ENCODE measurements at places on chromosomes 4 and X.

DNA sequence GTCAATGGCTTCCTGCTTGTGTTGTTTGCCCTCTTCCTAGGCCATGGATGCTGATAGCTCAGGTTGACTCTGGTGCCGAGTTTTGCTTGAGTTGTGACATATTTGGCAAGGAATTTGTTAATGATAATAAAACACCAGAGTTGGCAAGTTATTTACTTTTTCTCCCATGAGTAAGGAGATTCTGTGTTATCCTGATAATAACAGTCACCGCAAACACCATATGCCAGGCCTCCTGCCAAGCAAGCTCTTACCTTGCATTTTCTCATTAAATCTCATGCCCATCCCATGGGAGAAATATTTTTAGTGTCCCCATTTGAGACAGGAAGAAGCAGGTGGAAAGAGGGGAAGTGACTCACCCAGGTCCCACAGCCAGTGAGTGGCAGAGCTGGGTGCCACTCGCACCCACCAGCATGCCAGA, 67.4 kb upstream of the CLCN4 start:
- DNase-seq: no peak

- DNase-seq: peak; percentile 88
Measured at GRCh38 chr4:108010167-108010566, 20.5 kb downstream of the HADH start.

DNA sequence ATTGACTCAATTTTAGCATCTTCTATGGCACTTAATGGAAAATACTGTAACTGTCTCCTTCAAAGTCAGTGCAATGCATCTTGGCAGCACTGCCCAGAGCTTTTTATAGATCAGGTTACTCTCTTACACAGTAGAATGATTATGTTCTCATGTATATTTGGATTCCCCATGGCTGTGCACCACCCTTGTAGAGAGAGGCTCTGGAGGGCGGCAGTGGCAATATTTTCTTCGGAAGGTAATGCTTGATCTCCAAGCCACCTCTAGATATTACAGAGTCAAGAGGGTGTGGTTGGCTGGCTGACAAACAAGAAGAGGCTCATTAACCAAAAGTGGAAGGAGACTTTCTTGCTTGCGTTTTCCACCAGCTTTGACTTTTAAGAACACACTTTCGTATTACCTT, 72.8 kb upstream of the ARSJ start:
- DNase-seq: no peak

GRCh38 chr4:156972379-156973015, 898 bp upstream of the PDGFC start:
- DNase-seq: no peak

- no peak for DNase-seq
Measured at GRCh38 chrX:40579900-40580536, 752 bp upstream of the ATP6AP2 start.

DNA sequence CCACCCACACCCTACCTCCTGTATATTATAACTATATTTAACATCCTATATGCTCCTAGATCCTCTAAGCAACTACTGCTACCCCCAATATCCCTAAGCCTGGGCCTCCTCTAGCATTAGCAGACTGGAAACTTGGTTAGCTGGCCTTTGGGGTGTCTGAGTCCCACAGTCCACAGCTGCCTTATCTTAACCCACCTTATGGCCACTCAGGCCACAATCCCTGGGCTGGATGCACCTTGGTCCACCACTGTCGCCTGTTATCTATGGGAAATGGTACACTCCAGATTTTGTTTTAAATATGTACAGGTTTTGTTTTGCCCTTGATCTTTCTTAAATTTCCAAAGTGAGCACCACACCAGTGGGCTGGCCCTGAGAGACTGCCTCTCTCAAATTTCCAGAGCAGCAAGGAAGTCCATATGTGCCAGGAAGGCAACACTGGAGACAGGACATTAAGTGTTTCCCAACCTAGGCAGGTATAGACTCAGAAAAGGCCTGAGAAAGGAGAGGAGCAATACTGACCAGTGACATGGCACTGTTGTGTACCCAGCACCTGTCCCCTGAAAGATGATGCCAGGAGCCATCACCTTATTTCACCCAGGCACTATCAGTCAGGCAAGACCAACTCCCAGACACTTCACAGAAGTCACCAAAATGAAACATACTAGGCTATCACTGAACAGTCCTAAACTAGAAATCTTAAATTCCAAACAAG, 921 bp downstream of the PFKFB1 start:
- no peak for DNase-seq

- DNase-seq: no peak
Measured at GRCh38 chr4:107845681-107846080, 20.9 kb downstream of the SGMS2 start.

GRCh38 chr4:11514779-11515419, 86.2 kb upstream of the HS3ST1 start:
- no peak for DNase-seq

DNA sequence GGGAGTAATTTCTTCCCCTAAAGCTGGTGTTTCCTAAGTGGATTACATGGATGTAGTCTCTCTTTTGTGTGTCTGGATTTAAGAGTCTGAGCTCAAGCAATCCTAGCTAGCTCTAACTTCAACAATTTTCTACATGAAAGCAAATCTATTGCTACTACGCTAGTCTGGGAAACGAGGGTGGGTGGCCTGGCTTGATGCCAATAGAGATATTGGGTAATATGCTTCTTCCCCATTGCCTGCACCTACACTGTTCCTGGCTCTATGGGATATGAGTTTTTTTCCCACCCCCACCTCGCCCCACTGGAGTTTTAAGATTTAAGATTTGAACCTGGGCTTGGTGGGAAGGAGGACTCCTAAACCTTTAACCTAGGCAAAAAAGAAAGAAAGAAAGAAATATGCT, 158.8 kb downstream of the RBM46 start:
- no peak for DNase-seq

DNA sequence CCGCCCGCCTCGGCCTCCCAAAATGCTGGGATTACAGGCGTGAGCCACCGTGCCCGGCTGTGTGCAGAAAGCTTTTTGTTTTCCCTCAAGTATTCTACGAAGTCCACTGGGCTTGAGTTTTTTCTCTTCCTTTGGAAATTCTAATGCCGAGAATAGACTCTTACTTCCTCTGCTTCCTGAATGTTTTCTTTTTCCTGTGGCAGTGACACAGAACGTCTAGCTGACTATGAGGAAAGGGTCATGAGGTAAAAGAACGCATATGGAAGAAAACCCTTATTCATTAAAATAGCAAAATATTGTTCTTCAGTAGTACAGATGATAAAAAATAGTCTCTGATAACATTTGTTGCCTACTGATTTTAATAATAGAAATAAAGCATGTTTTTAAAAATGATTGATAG, 4.9 kb upstream of the SLC25A4 start:
- no peak for DNase-seq

DNA sequence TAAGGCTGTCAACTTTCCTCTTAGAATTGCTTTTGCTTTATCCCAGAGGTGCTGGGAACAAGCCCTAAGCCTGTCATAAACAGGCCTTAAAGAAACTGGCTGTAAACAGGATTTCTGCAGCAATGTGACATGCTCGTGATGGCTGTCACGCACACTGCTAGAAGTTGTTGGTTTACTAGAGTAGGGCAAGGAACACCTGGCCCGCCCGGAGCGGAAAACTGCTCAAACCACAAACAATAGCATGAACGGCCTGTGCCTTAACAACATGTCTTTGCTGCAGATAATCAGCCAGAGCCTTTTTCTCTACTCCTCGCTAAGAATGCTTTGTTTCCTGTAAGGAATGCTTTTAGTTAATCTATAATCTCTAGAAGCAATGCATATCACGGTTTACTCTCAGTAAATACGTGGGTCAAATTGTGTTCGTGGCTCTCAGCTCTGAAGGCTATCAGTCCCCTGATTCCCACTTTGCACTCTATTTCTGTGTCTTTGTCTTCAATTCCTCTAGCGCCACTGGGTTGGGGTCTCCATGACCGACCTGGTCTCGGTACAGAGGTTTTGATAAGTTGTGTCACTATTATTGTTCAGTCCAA, 318.3 kb downstream of the GLUD2 start:
- no peak for DNase-seq

DNA sequence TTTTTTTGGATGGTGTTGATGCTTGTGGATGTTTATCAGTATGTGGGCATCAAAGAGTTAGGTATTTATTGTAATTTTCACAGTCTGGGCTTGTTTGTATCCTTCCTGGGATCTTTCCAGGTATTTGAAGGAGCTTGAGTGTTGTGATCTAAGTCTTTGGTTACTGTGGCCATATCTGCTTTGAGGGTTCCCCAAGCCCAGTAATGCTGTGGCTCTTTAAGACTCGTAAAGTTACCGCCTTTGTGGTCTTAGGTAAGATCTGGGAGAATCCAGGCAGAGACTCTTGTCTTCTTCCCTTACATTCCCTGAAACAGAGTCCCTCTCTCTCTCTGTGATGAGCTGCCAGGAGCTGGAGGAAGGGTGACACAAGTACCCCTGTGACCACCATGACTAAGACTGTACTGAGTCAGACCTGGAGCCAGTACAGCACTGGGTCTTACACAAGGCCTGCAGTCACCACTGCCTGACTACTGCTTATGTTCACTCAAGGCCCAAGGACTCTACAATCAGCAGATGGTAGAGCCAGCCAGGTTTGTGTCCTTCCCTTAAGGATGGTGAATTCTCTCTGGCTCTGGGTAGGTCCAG, 62.2 kb downstream of the FMR1NB start:
- DNase-seq: peak; percentile 71

GRCh38 chr4:2330091-2331042, 68.5 kb upstream of the MXD4 start:
- peak; percentile 95 for DNase-seq

GRCh38 chr4:24768604-24769003, 26.8 kb upstream of the SOD3 start:
- no peak for DNase-seq

DNA sequence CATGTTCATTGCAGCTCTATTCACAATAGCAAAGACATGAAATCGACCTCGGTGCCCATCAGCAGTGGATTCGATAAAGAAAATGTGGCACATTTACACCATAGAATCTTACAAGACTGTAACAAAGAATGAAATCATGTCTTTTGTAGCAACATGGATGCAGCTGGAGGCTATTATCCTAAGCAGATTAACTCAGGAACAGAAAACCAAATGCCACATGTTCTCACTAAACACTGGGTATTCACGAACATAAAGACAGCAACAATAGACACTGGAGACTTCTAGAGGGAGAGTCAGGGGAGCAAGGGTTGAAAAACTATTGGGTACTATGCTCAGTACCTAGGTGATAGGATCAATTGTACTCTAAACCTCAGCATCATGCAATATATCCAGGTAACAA, 180.5 kb downstream of the PPP1R2C start:
- DNase-seq: no peak

GRCh38 chr4:156751486-156751885, 220.1 kb downstream of the PDGFC start:
- peak; percentile 79 for DNase-seq

- no peak for DNase-seq
Measured at GRCh38 chrX:151000861-151001331, 17.8 kb downstream of the HMGB3 start.

DNA sequence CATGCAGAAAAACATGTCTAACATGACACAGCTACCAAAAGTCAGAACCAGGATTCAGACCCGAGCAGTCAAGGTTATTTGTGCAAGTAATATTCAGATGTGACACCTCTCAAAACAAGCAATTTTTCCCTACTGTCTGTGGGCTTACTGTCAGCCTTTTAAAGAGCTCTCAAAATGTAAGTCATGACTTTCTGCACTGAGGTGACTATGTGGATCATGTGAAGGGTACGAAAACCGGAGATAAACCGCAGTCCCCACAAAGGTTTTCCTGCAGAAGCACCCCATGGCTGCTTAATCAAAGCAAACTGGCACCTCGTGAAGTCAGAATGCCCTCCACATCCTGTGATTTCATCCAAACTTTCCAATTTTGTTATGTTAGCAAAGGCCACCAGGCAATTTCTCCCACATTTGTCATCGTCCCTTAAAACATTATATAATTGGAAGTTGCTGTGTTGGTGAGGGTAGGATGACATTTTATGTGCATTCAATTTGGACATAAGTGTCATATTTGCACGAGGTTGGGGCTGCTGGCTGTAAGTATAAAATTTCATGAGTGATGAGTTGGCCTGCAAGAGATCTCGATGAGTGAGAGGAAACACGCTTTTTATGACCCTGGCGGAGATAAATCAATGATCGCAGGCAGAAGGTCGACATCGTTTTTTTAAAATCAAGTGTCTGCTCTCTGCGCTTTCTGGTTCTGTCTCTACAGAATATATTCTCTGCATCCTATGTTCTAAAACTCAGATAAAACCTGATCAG, 161.2 kb downstream of the STK32B start:
- DNase-seq: peak; percentile 26

DNA sequence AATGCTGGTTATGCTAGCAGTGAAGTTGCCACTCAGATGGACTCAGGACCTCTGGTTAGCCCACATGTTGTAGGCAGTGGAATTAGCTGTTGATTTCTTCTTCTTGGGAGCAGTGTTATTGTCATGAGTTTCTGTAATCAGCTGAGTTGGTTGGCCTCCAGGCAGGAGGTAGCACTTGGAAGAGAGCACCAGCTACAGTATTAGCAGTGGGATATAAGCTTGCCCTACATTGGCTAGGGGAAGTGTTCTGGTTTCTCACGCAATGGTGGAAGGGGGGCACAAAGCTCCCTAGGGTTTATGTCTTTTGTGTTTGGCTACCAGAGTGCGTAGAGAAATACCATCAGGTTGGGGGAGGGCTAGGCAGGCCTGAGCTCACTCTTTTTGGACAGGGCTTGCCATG, 34.0 kb upstream of the UCP1 start:
- DNase-seq: no peak

DNA sequence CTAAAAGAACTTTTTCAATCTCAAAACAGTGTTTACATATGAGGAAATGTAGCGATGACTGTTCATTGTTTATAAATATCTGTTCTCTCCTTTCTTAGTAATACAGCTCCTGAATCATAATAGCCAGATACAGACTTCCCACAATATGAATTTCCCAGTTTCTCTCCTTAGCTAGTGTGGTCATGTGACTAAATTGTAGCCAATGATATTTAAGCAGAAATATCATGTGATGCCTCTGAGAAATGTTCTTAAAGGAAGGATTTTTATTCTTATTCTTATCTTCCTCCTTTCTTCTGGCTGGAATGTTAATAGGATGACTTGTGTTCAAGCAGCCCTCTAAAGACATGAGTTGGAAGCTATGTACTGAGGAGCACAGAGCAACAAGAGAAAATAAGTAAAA, 383.7 kb upstream of the ATOH1 start:
- DNase-seq: no peak

DNA sequence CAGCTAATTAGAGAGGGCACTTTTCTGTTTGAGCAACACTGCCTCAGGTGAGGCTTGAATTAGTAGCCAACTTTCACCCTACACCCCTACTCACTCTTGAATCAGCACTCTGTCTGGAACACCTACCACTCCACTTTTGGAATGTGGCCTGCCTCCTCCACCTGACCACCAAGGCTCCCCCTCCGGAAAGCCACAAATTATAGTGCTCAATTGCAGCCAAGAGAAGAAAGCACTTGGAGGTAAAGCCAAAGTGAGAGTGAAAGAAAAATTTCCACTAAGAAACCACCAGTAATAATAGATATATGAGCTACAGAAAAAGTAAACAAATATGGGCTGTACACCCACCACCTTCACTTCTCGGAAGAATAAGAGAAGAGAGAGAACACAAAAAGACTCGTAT, 41.1 kb downstream of the PPP3CA start:
- DNase-seq: no peak
